GM13976 (cell line): ENCODE measurements at places on chromosomes 1 and 21.

GRCh38 chr1:18154430-18155194 lies 47.0 kb downstream of the IGSF21 start:
- no peak for DNase-seq

- DNase-seq, result no peak
These were observed 8.0 kb downstream of the OR2G3 start for GRCh38 chr1:247613405-247613804.

DNA sequence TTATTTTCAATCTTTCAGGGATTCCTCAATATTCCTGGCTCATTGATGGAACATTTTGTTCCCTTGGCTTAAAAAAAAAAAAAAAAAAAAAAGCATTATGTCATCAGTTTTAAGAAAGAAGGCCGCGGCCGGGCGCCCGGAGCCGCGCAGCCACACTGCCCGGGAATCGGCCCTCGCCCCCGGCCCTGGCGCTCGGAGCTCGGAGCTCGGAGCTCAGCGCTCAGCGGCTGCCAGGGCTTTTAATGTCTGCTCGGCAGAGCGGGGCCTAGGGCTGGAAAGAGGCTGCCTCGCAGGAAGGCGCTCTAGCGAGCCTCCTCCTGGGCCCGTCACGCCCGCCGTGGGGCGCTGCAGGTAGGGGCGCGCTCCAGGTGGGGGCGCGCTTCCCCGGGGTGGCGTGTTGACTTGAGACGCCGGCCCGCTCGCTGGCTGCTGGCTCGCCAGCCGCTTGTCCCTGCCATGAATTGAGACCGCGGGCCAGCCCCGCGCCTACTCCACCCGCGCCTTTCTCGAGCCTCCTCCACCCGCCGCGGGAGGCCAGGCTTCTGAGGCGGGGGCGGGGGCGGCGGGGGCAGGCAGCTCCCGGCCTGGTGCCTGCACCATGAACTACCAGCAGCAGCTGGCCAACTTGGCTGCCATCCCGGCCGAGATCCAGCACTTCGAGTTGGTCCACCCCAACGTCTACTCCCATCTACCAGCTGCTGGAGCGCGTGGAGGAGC lies 5.4 kb upstream of the TDRD5 start:
- peak; percentile 18 for DNase-seq

GRCh38 chr1:233282582-233282886 lies 13.0 kb downstream of the PCNX2 start:
- DNase-seq, result no peak

DNA sequence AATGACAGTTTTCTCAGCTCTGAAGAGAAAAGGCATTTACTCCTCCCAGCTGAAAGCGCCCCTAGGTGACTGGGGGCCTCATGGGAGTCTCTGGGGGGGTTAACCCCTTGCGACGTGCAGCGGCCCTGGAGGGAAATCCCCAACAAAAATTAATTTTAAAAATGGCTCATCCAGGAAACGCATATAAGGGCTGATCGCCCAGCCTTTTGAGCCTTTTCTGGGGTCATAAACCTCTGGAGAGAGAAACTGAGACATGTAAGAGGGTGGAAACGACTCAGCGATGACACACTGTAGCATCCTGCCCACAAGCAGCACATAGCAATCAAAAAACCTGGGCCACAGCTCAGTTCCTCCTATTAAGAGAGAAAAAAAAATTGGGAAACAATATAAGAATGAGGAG lies 20.4 kb upstream of the HPDL start:
- DNase-seq, result peak; percentile 65

GRCh38 chr1:63621075-63621474 lies 27.9 kb downstream of the PGM1 start:
- DNase-seq, result no peak

GRCh38 chr1:185652348-185652747 lies 81.8 kb upstream of the HMCN1 start:
- no peak for DNase-seq

- no peak for DNase-seq
These were observed 6.4 kb downstream of the FOXD2 start for GRCh38 chr1:47444297-47444561.

DNA sequence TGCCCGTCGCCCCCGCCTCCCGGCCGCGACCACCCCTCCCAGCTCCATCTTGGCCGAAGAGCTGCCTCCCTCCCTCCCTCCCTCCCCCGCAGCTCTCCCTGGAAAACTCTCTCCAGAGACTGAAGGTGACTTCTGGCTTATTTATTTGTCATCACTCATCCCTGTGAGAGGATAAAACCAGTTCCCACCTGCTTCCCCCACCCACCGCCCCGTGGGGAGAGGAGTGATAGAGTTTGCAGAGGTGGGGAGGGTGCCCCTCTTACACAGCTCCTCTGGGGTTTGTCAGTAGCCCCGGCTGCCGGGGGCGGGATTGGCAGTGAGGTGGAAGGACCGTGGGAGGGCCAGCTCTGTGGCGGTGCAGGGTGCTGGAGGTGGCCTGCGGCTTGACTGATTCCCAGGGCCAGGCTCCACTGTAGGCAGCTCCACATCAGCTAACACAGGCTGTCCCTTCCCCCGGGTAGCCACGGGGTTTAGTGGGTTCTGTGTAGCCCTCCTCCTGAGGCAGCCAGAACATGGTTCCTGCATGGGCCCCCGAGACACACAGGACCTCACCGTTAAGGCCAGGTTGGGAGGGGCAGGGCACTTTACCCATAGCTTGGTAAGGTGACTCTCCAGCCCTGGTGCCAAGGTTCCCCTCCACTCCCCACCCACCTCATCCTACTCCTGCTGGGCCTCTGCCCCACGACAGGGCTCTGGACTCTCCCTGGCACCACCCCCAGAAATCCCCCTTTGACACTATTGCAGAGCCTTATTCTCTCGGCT lies 62.2 kb downstream of the ELK4 start:
- no peak for DNase-seq

DNA sequence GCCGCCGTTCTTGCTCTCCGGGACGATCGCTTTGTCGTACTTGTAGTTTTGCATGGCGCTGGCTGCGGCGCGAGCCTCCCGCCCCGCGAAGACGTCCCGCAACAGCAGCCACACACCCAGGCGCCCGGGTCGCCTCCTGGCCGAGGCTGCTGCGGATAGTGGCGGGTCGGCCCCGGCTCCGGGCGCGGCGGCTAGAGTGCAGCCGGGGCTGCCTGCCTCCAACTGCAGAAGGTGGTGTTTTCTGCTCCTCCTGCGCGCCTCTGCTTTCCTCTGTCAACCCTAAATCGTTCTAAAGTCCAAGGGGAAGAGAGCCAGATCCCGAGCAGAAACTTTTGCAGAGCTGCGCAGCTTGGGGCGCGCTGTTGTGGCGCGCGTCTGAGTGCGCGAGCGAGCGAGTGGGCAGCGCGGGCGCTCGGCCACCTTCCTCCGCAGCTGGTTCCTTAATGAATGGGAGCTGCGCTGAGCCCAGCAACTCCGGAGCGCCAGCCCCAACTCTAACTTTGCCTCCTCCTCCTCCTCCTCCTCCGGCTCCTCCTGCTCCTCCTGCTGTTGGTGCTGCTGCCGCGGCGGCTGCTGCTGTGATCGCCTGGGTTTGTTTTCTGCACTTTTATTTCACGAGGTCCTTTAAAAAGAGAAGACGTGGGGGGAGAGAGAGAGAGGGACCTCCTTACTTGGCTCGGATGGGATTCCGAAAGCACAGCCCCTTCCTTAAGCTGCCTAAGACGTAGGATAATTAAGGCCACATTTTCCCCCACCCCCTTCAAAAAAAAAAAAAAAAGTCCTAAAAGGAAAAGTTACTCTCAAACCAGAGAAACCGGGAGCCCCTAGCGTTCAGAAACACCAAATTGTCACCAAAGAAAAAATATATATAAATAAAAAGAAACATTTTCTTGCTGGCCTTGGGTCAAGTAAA lies at the start of gene PLPP3:
PLPP3 (minus strand) TSS at position 601 of the 913 bp plus-strand sequence; CDS start at position 54, 547 bp downstream.
- DNase-seq, result peak; percentile 59

- DNase-seq, result no peak
These were observed 147 bp downstream of the CLSTN1 start for GRCh38 chr1:9823693-9823942.

DNA sequence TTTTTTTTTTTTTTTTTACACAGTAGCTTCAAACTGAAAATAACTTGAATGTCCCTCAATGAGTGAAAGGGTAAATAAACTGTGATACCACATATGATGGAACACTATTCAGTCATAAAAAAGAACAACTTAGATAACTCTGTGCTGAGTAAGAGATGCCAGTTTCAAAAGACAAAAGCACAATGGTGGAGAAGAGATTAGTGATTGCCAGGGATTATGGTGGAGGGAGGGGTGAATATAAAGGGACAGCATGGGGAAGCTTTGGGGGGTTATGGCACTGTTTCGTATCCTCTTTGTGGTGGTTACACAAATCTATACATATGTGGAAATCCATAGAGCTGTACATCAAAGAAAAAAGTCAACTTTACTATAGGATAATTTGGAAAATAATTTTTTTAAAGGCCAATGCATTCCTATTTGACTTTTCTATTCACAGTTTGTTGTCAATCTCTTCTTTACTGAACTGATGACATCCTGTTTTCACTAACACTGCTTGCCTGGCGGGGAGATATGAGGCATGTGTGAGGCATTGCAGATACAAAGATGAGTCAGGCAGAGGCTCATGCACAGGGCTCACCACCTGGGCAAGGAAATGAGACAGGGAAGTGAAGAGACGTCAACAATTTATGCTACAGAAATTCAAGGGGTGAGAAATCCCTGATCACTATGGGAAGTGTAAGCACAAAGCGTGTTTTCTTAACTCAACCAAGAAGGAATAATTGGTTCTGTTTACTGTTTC lies 302.7 kb downstream of the DUSP10 start:
- DNase-seq, result peak; percentile 7

DNA sequence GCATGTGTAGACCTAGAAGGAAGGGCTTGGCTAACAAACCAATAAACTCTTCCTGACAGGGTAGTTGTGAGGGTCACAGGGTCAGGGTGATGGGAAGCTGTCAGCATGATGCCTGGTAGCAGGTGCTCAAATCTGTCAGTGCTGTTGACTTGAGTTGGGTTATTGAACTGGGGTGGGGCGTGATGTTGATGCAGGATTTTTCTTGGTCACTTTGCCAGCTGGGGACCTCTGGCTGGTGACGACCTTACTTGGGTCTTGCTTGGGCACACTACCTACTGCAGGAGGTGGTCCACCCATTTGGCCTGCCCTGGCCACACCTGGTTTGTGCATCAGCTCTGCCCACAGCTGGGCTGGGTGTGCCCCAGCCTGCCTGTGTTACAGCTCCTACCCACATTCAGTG lies 624.4 kb downstream of the PTPRU start:
- DNase-seq, result no peak

DNA sequence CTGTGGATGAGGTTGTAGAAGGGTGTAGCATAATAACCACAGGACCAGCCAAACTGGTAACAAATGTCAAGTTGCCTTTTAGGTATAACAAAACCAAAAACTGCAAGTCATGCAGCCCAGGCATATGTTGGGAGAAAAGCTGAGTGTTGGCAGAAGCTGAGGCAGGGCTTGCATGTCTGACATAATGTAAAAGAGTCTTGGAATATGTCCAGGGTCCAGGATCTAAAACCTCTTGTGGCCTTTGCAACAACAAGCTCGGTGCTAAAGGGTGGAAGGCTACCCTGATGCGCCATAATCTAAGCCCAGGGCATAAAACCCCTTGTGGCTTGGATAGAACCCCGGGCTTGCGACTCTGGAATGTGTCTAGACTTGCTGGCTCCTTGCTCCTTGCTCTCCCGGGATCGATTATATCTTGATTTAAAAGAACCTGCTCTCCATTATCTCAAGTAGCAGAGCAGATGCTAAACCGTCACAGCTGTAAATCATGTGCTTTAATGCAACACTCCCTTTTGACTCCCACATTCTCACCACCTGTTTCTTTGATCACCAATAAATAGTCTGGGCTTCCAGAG lies 26.5 kb upstream of the SLC35A3 start:
- DNase-seq, result no peak

- DNase-seq, result no peak
These were observed 201.4 kb downstream of the CHRM3 start for GRCh38 chr1:239587574-239588369.

DNA sequence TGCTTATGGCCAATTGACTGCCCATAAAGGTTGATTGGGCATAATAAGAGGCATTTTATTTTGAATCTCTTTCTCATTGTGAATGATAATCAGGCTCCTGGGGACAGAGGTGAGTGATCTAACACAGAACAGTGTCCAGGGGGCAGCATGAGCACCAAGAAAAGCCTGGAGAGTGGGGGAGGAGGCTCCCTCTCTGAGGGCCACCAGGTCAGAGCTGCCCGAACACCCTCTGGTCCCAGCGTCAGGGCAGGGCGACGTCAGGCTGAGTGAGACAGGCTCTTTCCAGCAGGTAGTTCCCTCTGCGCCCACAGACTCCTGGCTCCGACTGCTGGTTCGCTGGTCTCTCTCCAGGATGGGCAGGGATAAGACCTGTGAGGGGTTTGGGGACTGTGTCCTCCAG lies 250.2 kb upstream of the C1orf174 start:
- no peak for DNase-seq

- DNase-seq, result no peak
These were observed 521 bp upstream of the ZBED6 start for GRCh38 chr1:203794764-203795440.

DNA sequence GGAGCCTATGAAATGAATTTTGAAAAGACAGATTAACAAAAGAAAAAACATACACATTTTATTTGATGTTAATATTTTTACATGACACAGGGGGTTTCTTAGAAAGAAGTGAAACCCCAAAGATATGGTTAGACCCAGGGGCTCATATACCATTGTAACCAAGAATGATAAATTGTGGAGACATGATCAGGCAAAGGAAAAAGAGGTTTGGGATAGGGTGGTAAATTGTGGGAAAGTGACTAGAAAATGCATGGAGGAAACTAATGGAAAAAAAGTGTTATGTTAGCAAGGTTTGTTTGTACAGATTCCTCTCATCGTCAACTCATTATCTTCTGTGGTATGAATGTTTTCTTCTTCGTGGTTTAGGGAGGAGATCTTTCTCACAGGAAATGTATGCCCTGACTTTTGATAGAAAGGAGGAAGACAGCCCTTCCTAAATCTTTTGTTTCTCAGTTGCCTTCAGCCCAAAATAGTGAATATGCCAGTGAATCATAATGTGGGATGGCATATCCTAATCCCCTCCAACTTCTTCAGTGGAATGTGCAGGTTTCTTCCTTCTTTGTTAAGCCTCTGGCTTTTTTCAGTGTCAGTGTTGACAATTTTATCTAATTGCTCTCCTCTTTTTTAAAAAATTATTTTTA lies 140.4 kb upstream of the UBE2U start:
- DNase-seq, result no peak

DNA sequence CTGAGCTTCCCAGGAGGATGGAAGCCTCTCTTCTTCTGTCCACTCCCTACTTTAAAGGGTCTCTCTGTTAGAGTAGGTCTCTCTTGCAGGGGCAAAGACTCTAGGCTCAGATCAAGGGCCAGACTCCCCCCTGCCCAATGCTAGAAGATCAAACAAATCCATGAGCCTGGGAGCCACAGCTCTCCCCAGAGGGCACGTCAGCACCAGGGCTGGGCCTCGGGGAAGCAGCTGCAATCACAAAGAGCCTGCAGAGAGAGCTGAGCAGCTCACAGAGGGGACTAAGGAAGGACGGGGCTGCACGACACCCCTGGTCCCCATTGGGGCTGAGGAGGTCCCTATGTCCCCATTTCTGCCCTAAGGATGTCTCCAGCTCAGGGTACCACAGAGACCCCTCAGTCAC lies 3.9 kb downstream of the CNTN2 start:
- no peak for DNase-seq
